ENCODE measurements at places on chromosomes 6 and 20.

GRCh38 chr6:155909710-155910109, 454.1 kb upstream of the NOX3 start:
- H3K36me3 ChIP-seq, result no peaks in the 10 kb centered on the region
- H3K4me3 ChIP-seq, result no peak overlapping the region
- no peaks in the 10 kb centered on the region for H3K27me3 ChIP-seq
- no peak overlapping the region for H3K27ac ChIP-seq
- no peak for DNase-seq
- H3K4me1 ChIP-seq, result no peaks in the 10 kb centered on the region

- H3K4me1 ChIP-seq, result no peaks in the 10 kb centered on the region
- no peaks in the 10 kb centered on the region for H3K27me3 ChIP-seq
- H3K27ac ChIP-seq, result no peak overlapping the region
- H3K36me3 ChIP-seq, result no peaks in the 10 kb centered on the region
- no peak for DNase-seq
- H3K4me3 ChIP-seq, result no peak overlapping the region
These were observed 68.6 kb upstream of the FOXA2 start for GRCh38 chr20:22652681-22653588.

DNA sequence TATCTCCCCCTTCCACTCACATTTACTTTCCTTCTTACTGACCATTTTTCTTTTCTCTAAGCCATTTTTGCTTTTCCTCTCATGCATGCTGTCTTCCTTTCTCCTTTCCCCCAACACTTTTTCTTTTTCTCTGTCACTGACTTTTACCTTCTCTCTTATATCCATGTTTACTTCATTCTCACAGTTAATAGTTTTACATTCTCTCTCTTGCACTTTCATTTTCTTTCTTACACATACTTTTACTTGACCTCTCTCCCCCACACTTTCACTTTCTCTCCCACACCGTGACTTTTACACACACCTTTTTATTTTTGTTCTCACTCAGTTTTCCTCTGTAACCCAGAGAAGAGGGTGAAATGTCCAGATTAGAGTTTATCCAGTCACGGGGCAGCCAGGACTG, 636.3 kb downstream of the PTPRT start:
- H3K4me3 ChIP-seq, result no peak overlapping the region
- no peak overlapping the region for H3K27ac ChIP-seq

DNA sequence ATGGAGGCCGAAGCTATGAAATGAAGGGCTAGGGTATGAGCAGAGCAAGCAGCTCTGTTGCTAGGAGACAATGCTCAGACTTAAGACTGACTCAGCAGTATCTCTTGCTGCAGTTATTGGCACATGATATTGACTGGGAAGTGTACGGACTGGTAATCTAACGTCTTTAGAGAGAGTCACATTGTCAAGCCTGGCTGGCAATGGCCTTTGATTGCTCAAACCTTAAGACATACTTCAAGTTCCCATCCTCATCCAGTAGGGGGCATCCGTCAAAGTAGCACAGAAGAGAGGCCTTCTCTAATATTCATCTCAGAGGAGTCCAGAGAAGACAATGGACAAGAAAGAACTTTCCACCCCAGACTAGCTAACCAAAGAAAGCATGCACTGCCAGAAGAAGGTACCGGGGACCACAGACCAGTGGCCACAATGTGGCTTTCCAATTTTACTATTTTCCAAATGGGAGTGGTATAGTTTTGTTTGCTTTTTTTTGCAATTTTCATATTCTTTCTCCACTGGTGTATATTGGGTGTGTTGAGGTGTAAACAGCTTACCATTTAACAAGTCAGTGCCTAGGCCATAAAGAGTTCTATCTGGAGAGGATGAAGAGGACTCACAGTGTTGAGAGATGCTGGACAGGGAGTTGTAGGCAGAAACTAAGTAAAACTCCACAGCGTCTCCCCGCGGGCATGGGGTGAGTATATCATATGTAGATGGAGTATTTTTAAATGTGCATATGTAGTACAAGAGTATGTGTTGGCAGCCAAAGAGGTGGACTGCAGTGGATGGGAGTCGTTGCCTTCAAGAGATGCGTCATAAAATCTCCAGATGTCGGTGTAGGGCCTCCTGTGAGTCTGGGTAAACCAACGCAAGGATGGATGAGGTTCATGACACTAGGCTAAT, 36.7 kb downstream of the LRFN2 start:
- H3K4me1 ChIP-seq, result no peaks in the 10 kb centered on the region
- H3K4me3 ChIP-seq, result no peak overlapping the region
- H3K36me3 ChIP-seq, result no peaks in the 10 kb centered on the region
- no peak overlapping the region for H3K27ac ChIP-seq

DNA sequence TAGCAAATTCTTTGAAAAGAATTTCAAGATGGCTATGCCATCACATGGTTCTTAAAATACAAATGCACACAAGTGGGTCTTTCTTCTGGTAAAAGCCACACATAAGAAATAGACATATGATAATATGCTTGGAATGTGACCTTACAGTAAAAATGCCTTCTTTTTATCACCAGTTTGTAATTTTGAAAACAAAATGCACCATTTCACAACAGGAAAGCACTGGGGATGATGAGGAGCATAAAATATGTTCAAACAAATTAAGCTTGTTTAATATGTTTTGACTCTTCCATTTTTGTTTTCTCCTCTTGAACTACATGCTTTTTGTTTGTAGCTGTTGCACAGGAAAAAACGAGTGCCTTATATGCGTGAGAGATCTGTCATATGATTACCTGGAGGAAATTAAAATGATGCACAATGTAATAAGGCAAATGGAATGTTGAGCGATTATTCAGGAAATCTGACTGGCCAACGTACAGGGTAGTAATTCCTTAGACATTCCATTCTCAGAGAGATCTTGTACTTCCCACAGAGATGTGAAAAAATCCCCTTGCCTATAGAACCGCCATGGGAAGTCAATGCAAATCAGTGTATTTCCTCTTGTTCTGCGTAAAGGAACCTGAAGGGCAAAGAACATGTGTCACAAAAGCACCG, 911.6 kb downstream of the TFAP2A start:
- H3K36me3 ChIP-seq, result no peaks in the 10 kb centered on the region
- no peaks in the 10 kb centered on the region for H3K27me3 ChIP-seq
- no peaks in the 10 kb centered on the region for H3K4me1 ChIP-seq
- no peak for DNase-seq
- no peak overlapping the region for H3K4me3 ChIP-seq
- no peak overlapping the region for H3K27ac ChIP-seq

- DNase-seq, result no peak
- H3K4me3 ChIP-seq, result no peak overlapping the region
- peaks cover 5% of the 10 kb centered on the region for H3K27me3 ChIP-seq
- H3K4me1 ChIP-seq, result no peaks in the 10 kb centered on the region
- no peak overlapping the region for H3K27ac ChIP-seq
These were observed 2.5 kb upstream of the PHACTR1 start for GRCh38 chr6:12714022-12714421.

DNA sequence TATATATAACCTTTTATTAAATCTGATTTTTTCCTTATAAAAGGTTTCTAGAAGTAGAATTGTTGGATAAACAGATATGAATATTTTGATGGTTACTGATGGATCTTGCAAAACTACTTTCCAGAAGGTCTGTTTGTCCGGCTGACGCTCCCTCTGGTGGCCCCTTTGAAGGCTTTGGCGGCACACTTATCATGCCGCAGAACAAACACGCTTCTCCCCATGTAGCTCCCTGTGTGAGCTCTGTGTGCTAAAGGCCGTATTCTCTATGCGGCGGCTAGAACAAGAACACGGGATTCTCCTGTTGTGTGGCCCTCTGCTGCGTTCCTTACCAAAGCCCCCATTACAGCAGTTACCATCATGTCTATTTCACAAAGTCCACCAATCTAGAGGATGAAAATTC, 30.0 kb downstream of the PPP1R3G start:
- no peak overlapping the region for H3K4me3 ChIP-seq
- H3K4me1 ChIP-seq, result no peaks in the 10 kb centered on the region
- DNase-seq, result no peak
- no peak overlapping the region for H3K27ac ChIP-seq
- H3K36me3 ChIP-seq, result no peaks in the 10 kb centered on the region

GRCh38 chr20:44714701-44715498, at the start of gene CCN5:
CCN5 (plus strand) TSS chr20:44715369; CDS start chr20:44715391, 22 bp downstream.
- DNase-seq, result no peak
- H3K4me3 ChIP-seq, result no peak within 1 kb of the TSS
- H3K27ac ChIP-seq, result no peak within 1 kb of the TSS
- H3K27me3 ChIP-seq, result no peaks in the 10 kb centered on the region

DNA sequence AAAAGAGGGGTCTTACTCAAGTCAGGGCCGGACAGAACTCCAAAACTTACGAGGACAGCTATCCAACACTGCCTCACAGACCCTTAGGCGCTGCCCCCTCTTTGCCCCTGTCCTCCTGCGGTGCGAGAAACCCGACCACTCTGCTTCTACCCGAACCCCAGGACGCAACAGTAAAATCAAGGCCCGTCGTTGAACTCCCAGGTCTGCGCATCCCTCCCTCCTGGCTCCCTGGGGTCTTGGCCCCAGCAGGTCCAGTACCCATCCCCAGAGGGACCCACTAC, 6.4 kb downstream of the OLIG3 start:
- peak overlapping the region; percentile 23 for H3K4me3 ChIP-seq
- H3K36me3 ChIP-seq, result no peaks in the 10 kb centered on the region
- peaks cover 35% of the 10 kb centered on the region for H3K4me1 ChIP-seq
- DNase-seq, result no peak

DNA sequence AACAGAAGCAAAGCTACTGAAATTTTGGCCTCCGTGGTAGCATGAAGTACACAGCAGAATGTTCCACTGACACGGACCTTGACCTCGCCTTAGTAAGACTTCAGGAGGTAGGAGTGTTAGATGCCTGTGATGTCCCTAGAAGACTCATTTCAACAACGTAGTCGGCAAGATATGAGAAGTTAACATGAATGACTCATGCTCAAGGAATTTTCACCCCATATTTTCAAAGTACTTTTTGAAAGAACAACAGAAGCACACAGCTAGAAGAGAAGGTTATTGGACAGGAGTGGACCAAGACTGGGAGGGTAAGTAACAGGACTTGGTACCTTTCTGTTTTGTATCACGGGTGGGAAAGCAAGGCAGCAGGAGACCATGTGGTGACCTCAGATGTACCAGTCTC, 78.0 kb downstream of the DZANK1 start:
- H3K27me3 ChIP-seq, result no peaks in the 10 kb centered on the region
- H3K27ac ChIP-seq, result no peak overlapping the region
- H3K4me1 ChIP-seq, result no peaks in the 10 kb centered on the region
- H3K36me3 ChIP-seq, result peaks cover 5% of the 10 kb centered on the region
- H3K4me3 ChIP-seq, result no peak overlapping the region
- DNase-seq, result no peak

- no peaks in the 10 kb centered on the region for H3K36me3 ChIP-seq
- H3K4me3 ChIP-seq, result peak within 1 kb of the TSS; percentile 20
- H3K27ac ChIP-seq, result no peak within 1 kb of the TSS
- DNase-seq, result no peak
These were observed at the start of gene NKAIN2 for GRCh38 chr6:123803504-123804013. NKAIN2 (plus strand) TSS chr6:123803865.

- no peak overlapping the region for H3K27ac ChIP-seq
- H3K4me3 ChIP-seq, result no peak overlapping the region
- no peak for DNase-seq
- H3K27me3 ChIP-seq, result no peaks in the 10 kb centered on the region
These were observed 21.2 kb downstream of the THEMIS start for GRCh38 chr6:127879685-127880084.

DNA sequence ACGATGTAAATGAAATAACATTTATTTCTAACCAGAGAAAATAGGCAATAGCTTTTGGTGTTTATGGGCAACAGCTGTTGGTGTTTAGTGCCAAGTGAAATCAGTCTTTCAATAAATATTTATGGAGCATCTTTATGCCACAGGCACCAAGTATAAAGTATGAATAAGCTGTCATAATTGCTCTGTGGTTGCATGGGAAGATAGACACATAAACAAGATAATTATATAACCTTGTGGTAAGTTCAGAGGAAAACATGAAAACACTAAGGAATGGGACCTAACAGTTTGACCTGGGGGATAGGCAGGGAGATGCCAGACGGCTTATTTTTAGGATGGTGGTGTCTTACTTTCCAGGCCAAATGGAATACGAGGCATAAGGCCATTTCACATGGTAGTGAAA, 110.9 kb downstream of the GFRAL start:
- no peak overlapping the region for H3K27ac ChIP-seq
- DNase-seq, result no peak
- no peaks in the 10 kb centered on the region for H3K36me3 ChIP-seq
- no peaks in the 10 kb centered on the region for H3K27me3 ChIP-seq
- H3K4me1 ChIP-seq, result no peaks in the 10 kb centered on the region

- H3K36me3 ChIP-seq, result no peaks in the 10 kb centered on the region
- H3K4me1 ChIP-seq, result no peaks in the 10 kb centered on the region
- no peak overlapping the region for H3K27ac ChIP-seq
- no peaks in the 10 kb centered on the region for H3K27me3 ChIP-seq
- H3K4me3 ChIP-seq, result no peak overlapping the region
These were observed 35.3 kb downstream of the EFCAB8 start for GRCh38 chr20:32894026-32894483.

GRCh38 chr20:24450624-24451376, 18.6 kb upstream of the SYNDIG1 start:
- no peak for DNase-seq
- H3K4me1 ChIP-seq, result no peaks in the 10 kb centered on the region
- no peak overlapping the region for H3K27ac ChIP-seq
- no peak overlapping the region for H3K4me3 ChIP-seq
- H3K36me3 ChIP-seq, result no peaks in the 10 kb centered on the region

GRCh38 chr6:80433673-80434025, 327.2 kb downstream of the BCKDHB start:
- no peaks in the 10 kb centered on the region for H3K27me3 ChIP-seq
- no peaks in the 10 kb centered on the region for H3K4me1 ChIP-seq
- H3K27ac ChIP-seq, result no peak overlapping the region

GRCh38 chr6:132892929-132893771, 78.8 kb downstream of the RPS12 start:
- H3K4me1 ChIP-seq, result no peaks in the 10 kb centered on the region
- no peaks in the 10 kb centered on the region for H3K27me3 ChIP-seq
- no peak overlapping the region for H3K4me3 ChIP-seq
- H3K27ac ChIP-seq, result no peak overlapping the region
- no peak for DNase-seq

DNA sequence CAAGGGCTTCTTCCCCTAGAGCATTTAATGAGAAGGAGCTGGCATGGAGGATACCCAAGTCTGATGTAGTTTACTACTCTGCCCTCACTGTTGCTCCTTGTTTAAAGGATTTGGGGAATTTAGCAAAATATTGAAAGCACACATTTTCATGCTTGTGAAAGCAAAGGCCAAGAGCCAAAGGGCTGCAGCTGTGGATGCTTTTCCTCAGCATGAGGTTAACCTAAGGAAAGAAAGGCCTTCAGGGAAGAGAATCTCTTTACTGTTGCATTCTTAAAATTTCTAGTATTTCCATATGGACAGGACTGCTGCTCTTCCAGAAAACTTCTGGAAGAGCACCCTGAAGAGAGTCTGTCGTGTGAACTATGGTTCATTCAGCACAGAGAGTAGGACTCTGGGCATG, 45.9 kb upstream of the SASH1 start:
- no peak for DNase-seq
- no peaks in the 10 kb centered on the region for H3K36me3 ChIP-seq
- H3K4me1 ChIP-seq, result no peaks in the 10 kb centered on the region
- no peak overlapping the region for H3K27ac ChIP-seq
- no peak overlapping the region for H3K4me3 ChIP-seq

DNA sequence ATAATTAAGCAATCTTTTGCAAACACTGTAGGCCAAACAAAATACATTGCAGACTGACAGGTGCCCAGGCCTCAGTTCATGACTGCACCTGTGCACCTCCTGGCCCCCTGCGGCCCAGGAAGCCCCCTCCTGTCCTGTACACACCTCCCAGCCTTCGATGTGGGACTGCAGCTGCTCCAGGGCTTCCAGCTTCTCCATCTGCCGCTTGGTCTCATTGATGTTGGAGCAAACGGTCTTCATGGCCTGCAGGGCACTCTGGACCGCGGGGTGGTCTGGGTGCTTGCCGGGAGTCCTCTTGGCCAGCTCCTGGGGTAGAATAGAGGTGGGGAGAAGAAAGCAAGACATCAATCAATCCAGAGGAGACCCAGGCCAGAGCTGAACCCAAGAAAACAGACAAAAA, 119.7 kb downstream of the PREX1 start:
- no peak overlapping the region for H3K4me3 ChIP-seq
- H3K27ac ChIP-seq, result no peak overlapping the region
- no peaks in the 10 kb centered on the region for H3K27me3 ChIP-seq
